ENCODE measurements at places on chromosomes 3 and 15.

GRCh38 chr15:69504352-69505040 is 51.9 kb downstream of the RPLP1 start:
- H3K27me3 ChIP-seq: no peaks in the 10 kb centered on the region
- H3K36me3 ChIP-seq: no peaks in the 10 kb centered on the region
- no peak overlapping the region for H3K27ac ChIP-seq
- H3K4me3 ChIP-seq: no peak overlapping the region

GRCh38 chr3:52352566-52352965 is 36.4 kb downstream of the DNAH1 start:
- H3K36me3 ChIP-seq: peaks cover 53% of the 10 kb centered on the region
- no peak overlapping the region for H3K4me3 ChIP-seq
- H3K27ac ChIP-seq: no peak overlapping the region
- H3K4me1 ChIP-seq: peaks cover under 1% of the 10 kb centered on the region

- DNase-seq: no peak
- no peaks in the 10 kb centered on the region for H3K27me3 ChIP-seq
- no peaks in the 10 kb centered on the region for H3K4me1 ChIP-seq
- no peak overlapping the region for H3K27ac ChIP-seq
- H3K36me3 ChIP-seq: no peaks in the 10 kb centered on the region
These were observed 19.3 kb downstream of the CCNB2 start for GRCh38 chr15:59124261-59124660.

GRCh38 chr15:25689592-25689991 is 173.5 kb downstream of the ATP10A start:
- no peaks in the 10 kb centered on the region for H3K4me1 ChIP-seq
- H3K27me3 ChIP-seq: no peaks in the 10 kb centered on the region
- H3K36me3 ChIP-seq: peaks cover 39% of the 10 kb centered on the region

- H3K27me3 ChIP-seq: no peaks in the 10 kb centered on the region
- H3K36me3 ChIP-seq: no peaks in the 10 kb centered on the region
- H3K4me3 ChIP-seq: no peak overlapping the region
- peaks cover 5% of the 10 kb centered on the region for H3K4me1 ChIP-seq
- DNase-seq: no peak
- H3K27ac ChIP-seq: no peak overlapping the region
These were observed 48.1 kb upstream of the MAP4 start for GRCh38 chr3:48064292-48064829.

DNA sequence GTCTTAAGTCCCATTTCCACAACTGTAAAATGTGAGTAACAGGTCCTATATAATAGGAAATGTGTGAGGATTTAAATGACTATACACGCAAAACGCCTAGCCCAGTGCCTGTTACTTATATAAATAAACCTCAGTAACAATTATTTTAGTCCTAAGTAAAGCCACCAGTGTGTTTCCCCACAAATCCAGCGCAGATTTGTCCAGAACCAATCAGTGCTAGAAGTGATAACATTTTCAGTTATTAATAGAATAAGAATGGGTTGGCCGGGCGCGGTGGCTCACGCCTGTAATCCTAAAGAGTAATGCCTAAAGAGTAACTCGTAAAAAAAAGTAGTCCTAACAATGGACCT is 561 bp downstream of the RPAP1 start:
- no peaks in the 10 kb centered on the region for H3K36me3 ChIP-seq
- peak overlapping the region; percentile 58 for H3K27ac ChIP-seq
- no peak for DNase-seq
- peak overlapping the region; percentile 81 for H3K4me3 ChIP-seq

- DNase-seq: no peak
- peaks cover 3% of the 10 kb centered on the region for H3K4me1 ChIP-seq
- no peak overlapping the region for H3K4me3 ChIP-seq
- H3K36me3 ChIP-seq: no peaks in the 10 kb centered on the region
- no peak overlapping the region for H3K27ac ChIP-seq
These were observed 129.0 kb downstream of the BBX start for GRCh38 chr3:107651782-107652181.

- DNase-seq: peak; percentile 82
- H3K4me1 ChIP-seq: peaks cover 74% of the 10 kb centered on the region
- no peaks in the 10 kb centered on the region for H3K27me3 ChIP-seq
- peak overlapping the region; percentile 94 for H3K27ac ChIP-seq
- H3K4me3 ChIP-seq: no peak overlapping the region
These were observed 28.4 kb downstream of the IRAK2 start for GRCh38 chr3:10192953-10193691.

- no peaks in the 10 kb centered on the region for H3K4me1 ChIP-seq
- H3K4me3 ChIP-seq: no peak overlapping the region
- no peaks in the 10 kb centered on the region for H3K36me3 ChIP-seq
- DNase-seq: no peak
- no peak overlapping the region for H3K27ac ChIP-seq
These were observed 29.1 kb downstream of the ALS2CL start for GRCh38 chr3:46664188-46664970.

DNA sequence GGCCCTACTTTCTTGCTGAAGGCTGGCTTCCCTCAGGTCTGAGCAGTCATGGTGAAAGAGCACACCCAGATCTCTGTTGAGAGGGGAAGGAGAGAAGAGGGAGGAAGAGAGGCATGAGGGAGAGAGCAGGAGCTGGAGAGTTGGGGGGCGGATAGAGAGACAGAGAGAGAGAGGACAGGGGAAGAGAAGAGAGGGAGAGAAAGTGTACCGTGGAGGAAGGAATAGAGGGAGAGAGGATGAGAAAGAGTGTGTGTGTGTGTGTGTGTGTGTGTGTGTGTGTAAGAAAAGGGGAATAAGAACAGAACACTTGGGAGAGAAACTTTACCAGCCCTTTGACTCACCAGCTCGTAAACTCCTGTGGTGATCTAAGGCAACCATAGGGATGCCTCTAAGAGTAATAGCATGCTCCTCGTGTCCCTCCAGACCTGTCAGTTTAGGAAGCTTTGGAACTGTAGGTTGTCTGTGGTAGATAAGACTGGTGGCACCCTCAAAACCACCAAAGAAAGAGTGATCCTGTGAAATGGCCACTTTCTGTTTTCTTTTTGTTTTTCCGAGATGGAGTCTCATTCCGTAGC is 18.2 kb downstream of the ZNF592 start:
- no peaks in the 10 kb centered on the region for H3K4me1 ChIP-seq
- no peak overlapping the region for H3K4me3 ChIP-seq
- no peaks in the 10 kb centered on the region for H3K27me3 ChIP-seq
- no peak for DNase-seq

DNA sequence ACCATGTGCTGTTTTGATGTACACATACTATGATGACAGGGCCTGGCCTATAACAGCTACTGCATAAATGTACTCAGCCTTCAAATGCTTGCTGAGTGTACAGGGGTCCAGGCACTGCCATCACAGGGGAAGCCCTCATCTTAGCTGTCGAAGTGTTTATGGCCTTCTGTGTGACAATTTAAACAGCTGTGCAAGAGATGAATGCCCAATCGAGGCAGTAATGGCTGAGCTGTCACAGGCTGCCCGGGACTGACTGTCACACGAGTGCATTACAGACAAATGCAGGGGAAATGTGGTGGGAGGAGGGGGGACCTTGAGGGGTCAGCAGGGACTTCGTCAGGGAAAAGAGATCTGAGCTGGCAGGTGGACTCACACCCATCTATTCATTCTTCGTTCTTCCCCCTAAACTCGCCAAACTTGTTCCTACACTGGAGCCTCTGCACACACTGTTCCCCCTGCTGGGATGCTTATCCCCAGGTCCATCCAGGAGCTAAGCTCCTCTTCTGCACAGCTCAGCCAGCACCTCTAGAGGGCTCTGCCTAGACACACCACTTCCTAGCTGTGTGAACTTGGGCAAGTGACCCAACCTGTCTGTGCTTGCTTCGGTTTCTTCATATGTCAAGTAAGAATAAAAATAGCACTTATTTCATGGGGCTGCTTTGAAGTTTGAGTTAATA is 156.2 kb upstream of the IQSEC1 start:
- DNase-seq: no peak
- H3K36me3 ChIP-seq: no peaks in the 10 kb centered on the region
- no peak overlapping the region for H3K4me3 ChIP-seq
- no peaks in the 10 kb centered on the region for H3K27me3 ChIP-seq
- no peaks in the 10 kb centered on the region for H3K4me1 ChIP-seq

DNA sequence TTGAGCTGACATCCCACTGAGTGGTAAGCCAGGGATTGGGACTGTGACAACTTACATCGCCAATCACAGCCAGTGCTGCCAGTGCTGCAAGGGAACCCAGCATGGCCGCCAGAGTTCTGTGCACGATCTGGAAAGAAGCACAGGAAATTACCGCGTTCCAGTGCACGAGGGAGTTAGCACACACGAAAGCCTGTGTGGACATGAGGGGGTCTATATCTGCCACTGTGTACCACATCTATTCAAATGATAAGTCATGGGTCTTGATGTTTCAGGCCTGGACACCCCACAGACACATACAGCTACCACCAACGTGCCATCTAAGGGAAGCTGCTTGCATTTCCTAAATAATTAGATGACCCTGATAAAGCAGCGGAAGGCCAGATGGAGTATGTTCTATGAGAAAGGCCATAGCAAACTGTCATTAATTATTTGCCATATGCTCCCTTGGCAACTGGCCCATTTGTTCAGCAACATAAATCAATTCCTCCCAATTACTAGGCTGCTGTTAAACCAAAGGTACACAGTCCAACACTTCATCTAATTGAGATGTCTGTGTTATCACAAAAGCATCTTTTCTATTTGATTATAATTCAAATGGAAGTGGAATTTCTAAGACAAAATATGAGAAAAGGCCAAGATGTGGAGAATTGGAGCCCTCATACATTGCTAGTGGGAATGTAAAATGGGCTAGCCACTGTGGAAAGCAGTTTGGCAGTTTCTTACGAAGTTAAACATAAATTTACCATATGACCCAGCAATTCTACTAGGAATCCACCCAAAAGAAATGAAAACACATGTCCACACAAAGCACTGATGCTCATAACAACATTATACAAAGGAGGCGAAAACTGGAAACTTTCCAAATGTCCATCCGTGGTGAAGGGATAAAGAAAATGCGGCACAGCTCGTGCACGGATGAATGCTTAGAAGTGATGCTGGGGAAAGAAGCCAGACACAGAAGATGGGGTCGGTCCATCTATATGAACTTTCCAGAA is 108.3 kb downstream of the OCA2 start:
- H3K4me1 ChIP-seq: no peaks in the 10 kb centered on the region
- H3K27ac ChIP-seq: no peak overlapping the region
- H3K36me3 ChIP-seq: peaks cover 5% of the 10 kb centered on the region
- no peak overlapping the region for H3K4me3 ChIP-seq
- DNase-seq: no peak
- H3K27me3 ChIP-seq: no peaks in the 10 kb centered on the region

GRCh38 chr3:51591231-51591630 is 52.7 kb downstream of the RAD54L2 start:
- peaks cover 14% of the 10 kb centered on the region for H3K36me3 ChIP-seq
- no peak overlapping the region for H3K27ac ChIP-seq
- H3K4me1 ChIP-seq: no peaks in the 10 kb centered on the region
- no peak for DNase-seq
- no peak overlapping the region for H3K4me3 ChIP-seq

DNA sequence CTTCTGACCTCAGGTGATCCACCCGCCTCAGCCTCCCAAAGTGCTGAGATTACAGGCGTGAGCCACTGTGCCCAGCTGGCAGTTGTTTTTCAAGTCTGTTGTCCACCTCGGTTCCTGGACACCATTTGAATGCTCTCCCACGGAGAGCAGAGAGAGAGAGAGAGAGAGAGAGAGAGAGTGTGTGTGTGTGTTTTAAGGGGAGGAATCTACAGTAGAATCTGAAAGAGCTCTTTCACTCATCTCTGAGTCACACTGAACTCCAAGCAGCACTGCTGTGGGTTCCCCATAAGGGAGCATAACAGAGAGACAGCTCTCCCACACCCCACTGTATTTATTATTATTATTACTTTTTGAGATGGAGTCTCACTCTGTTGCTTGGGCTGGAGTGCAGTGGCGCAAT is 156.6 kb downstream of the RPLP1 start:
- H3K27me3 ChIP-seq: no peaks in the 10 kb centered on the region
- H3K4me3 ChIP-seq: no peak overlapping the region
- peaks cover 4% of the 10 kb centered on the region for H3K4me1 ChIP-seq

Measured in ascending aorta (tissue), 2 donors.